Forelimb muscle (tissue), 1 donor: ENCODE measurements at places on chromosomes 7 and 10. TPM values are rescaled to one million over a fixed set of nuclear protein-coding genes. Genes with fewer than 3 reads are reported as not detected.
A peak's percentile ranks its signal among the peaks of the same experiment; 100 is the strongest.

DNA sequence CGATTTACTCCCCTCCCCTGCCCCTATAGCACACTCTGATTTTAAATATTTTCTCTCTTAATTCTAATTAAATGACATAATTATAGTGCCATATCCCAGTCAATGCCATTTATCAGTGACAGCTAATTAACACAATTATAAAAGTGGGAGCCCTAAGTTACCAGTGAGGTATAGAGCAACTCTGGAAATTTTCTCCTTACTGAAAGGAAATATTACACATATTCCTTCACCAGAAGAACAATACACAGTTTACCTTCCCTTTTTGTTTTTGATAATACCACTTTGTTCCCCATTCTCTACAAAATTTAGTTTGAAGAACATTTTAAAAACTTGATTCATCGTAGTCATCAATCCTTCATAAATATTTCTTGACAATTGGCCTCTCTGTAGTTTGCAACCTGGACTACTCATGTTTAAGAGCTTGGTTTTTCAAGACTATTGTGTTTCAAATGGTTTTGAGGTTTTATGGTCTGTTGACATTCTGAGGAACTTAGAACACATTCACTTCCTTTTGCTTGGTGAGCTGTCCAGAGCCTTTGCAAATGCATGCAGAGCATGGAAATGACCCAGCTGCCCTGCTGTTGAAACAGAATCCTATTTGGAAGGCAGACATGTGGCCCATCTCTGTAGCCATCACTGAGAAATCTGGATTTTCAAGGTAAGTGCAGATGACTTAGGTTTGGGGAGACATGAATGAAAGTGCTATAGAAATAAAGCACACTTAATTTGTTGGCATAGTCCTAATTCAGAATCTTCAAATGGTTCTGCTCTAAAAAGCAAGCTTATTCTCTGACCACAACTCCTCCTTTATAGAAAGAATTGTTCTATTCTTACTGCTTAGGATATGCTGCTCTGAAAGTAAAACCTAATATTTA lies at the start of gene GPR141:
TSS of gene GPR141 (plus strand) at position 521 of the 875 bp plus-strand sequence. CDS start 56,628 bp downstream, outside the sequence.
- no peak for DNase-seq

DNA sequence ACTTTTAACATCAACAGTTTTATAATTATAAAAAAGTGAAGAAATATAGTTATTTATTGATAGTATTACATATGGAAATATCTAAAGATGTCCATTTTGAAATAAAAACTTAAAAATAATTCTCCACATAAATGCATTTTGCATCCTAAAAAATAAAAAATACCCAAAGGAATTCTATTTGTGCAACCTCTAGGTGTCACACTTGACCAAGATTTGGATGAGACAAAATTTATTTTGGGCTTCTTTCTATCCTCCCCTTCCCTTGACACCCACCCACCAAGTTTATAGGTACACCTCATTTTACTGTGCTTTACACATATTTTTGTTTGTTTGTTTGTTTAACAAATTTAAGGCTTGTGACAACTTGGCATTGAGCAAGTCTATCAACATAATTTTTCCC lies 3.3 kb upstream of the THSD7A start:
- no peak for DNase-seq

DNA sequence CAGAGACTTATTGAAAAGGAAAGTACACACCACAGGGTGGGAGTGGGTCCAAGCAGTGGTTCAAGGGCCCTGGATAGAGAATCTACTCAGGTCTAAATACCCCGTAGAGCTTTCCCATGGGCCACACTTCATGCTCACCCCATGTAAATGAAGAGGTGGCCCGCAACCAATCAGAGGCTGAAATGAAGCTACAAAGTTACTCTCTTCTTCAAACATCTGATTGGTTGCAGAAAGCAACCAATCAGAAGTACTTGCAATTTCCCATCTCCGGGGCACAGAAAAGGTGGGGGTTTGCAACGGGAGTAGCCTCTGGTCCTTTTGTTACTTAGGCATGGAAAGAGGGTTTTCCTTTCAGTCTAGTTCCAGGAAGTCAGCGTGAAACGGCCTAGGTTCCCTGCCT lies 15.2 kb upstream of the GALNTL5 start:
- no peak for DNase-seq

DNA sequence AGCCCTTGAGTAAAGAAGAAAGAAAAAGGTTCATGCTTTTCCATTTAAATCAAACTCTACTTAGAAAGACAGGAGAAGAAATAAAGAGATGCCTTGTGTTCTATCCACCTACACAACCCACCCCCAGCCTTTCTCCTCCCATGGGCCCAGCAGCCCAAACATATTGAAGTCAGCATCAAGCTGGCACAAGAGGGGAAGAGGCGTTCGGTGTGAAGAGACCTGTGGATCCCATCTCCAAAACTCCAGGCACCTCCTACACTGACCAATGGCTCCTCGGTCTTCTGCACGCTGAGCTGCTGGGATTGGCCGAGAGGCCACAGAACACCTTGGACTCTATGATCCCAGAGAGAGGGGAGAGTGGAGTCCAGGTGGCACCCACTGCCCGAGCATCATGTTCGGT lies 66.0 kb upstream of the CELF2 start:
- no peak for DNase-seq

GRCh38 chr10:114576132-114576487 lies 82.0 kb downstream of the ABLIM1 start:
- no peak for DNase-seq

DNA sequence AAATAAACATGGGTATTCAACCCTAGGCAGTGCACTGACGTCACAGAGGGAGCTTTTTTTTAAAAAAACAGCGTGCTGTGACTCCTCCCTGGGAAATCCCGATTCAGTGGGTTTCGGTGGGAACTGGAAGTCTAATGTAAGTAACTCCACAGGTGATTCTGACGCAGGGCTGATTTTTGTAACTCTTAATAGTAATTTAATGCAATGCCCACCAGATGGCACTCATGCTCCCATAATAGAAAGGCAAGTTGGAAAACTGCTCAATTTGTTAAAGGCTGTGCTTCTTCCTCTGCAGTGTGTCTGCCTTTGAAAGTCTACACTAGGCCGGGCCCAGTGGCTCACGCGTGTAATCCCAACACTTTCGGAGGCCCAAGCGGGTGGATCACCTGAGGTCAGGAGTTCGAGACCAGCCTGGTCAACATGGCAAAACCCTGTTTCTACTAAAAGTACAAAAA lies 10.9 kb upstream of the RSU1 start:
- peak; percentile 51 for DNase-seq

GRCh38 chr7:137577184-137577583 lies 233.7 kb upstream of the PTN start:
- no peak for DNase-seq

- DNase-seq: no peak
Observed at GRCh38 chr10:114607358-114607998, 50.6 kb downstream of the ABLIM1 start.

DNA sequence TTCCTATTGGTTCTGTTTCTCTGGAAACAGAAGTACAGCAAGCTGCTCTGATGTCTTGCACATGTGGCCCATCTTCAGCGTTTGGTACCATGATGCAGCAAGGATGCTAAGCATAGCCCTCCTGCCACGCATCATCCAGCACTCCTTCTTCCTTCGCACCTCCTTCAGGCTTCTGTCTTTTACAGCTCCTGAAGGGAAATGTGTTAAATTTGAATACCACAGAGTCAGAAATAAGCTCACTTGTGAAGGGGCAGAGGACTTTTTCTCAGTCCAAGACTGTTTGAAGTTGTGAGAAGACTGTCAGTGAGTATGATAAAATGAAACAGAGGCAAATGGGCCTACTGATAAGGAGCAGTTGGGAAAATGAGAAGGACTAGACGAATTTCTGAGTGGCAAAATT lies 20.7 kb downstream of the TSPAN13 start:
- no peak for DNase-seq

DNA sequence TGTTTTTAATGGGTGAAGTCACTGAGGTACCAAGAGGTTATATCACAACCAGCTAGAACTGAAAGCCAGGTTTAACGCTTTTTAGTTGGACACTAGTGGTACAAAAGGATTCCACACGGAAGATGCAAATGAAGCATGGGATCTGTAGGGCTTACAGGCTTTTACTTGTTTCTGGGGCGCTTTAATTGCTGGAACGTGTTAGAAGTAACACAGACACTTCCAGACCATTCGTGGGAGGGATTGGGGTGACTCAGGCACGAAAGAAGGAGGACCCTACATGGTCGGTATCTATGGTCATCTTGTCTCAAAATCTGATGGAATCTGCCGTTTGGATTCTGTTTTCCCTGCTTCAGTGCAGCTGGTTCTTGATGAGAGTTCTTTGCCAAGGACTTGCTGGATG lies 1.0 kb downstream of the YKT6 start:
- no peak for DNase-seq

GRCh38 chr7:4633012-4633411 lies 49.1 kb upstream of the FOXK1 start:
- no peak for DNase-seq

DNA sequence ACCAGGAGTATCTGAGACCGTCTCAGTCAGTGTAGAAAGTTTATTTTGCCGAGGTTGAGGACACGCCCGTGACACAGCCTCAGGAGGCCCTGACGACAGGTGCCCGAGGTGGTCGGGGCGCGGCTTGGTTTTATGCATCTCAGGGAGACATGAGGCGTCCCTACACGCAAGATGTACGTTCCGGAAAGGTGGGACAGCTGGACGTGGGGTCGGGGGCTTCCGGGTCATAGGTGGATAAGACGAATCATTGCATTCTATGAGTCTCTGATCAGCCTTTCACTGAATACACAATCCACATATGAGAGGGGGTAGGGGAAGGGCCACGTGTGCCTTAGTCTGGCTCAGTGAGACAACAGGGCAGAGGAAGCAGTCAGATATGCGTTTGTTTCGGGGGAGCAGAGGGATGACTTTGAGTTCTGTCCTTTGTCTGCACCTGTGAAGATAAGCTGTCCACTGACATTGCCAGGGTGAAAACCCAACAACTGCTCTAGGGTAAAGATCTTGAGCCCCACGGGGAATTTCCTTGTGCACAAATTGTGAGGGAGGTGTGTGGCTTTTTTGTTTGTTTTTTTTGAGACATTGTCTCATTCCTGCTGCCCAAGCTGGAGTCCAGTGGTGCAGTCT lies 66.2 kb downstream of the DNAJB6 start:
- no peak for DNase-seq

DNA sequence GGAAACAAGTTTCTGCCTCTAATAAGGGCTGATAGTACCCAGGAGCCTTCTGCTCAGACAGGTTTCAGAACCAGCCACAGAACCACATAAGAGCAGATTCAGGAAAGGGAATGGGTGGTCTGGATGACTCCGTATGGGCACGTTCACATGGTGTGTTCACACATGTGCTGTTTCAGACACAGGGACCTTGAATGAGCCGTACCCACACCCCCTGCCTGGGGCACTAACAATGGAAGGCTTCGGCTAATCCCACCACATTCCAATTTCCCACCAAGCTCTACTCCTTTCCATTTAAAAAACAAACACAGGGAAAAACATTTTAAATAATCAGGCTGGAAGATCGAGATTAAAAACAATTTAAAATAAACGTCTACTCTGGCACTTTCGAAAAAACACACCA lies 217.3 kb downstream of the GRID1 start:
- no peak for DNase-seq

- no peak for DNase-seq
Observed at GRCh38 chr7:1807821-1808600, 137.9 kb downstream of the ELFN1 start.

- DNase-seq: no peak
Observed at GRCh38 chr7:106371629-106372028, 86.8 kb upstream of the NAMPT start.

GRCh38 chr7:114534953-114535352 lies 120.3 kb downstream of the FOXP2 start:
- DNase-seq: no peak

DNA sequence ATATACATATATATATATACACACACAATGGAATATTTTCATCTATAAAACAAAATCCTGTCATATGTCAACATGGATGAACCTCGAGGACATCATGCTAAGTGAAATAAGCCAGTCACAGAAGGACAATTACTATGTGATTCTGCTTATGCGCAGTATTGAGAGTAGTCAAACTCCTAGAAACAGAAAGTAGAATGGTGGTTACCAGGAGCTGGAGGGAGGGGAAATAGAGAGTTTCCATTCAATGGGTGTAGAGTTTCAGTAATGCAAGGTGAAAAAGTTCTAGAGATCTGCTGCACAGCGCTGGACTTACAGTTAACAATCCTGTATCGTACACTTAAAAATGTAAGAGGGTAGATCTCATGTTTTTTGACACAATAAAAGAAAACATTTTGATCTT lies 181.9 kb downstream of the CDCA7L start:
- no peak for DNase-seq

- DNase-seq: no peak
Observed at GRCh38 chr10:126080879-126081411, 184.6 kb downstream of the FANK1 start.

DNA sequence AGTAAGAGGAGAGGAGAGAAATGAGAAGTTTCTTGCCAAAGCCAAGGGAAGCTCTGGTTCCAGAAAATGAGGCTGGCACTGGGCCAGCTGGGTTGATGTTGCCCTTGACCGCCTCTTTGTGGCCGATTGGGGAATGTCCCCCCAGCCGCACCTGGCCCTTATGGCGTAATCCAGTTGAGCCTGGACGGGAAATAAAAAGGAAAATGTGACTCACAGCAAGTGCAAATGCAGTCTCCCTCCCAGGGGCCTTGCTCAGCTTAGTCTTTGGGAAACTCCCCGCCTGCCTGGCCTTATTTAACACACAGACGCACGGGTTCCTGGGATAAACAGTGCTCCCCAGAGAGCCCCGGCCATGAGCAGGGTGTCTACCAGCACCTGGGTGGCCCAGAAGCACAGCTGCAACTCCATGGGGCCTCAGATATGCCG lies 174.8 kb downstream of the KIAA1217 start:
- peak; percentile 93 for DNase-seq

GRCh38 chr7:131370523-131370968 lies 42.9 kb downstream of the MKLN1 start:
- DNase-seq: no peak

DNA sequence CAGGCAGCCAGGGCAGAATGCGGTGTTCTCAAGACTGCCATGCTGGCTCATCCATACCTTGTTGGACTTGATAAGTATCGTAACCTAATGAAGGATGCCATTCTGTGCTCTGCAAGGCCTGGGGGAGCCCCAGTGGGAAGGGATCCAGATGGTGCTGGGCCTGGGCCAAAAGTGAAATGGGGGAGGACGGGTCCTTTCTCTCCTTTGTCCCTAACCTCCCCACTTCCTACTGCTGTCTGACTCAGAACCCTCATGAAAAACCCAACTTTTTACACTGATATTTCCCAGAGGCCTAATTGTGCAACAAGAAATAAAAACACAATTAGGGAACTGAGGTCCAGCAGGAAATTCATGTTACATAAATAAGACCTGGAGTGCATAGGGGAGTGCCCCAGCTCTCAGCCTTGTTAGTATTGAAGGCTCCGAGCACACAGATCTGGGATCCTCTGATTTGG lies 193.7 kb upstream of the SVIL start:
- DNase-seq: no peak

- DNase-seq: no peak
Observed at GRCh38 chr10:80100861-80101695, 22.6 kb downstream of the TMEM254 start.

Gene PRF1
- polyA plus RNA-seq: 0.82 TPM

Gene IRF5
- 3.2 TPM for polyA plus RNA-seq

Gene PON3
- 3.8 TPM for polyA plus RNA-seq

Gene FGFBP3
- polyA plus RNA-seq: 2.1 TPM

Gene SPDYE8
- 0.20 TPM for polyA plus RNA-seq

Gene OPN4
- polyA plus RNA-seq: 1.9 TPM
